ENCODE measurements at places on chromosomes 11 and 22. TPM values are rescaled to one million over a fixed set of nuclear protein-coding genes. Genes with fewer than 3 reads are reported as not detected.

GAB2 gene
- polyA plus RNA-seq = 1.2 TPM

- no peak for DNase-seq
Measured at GRCh38 chr11:67371189-67371910, 2.0 kb downstream of the CLCF1 start.

DNA sequence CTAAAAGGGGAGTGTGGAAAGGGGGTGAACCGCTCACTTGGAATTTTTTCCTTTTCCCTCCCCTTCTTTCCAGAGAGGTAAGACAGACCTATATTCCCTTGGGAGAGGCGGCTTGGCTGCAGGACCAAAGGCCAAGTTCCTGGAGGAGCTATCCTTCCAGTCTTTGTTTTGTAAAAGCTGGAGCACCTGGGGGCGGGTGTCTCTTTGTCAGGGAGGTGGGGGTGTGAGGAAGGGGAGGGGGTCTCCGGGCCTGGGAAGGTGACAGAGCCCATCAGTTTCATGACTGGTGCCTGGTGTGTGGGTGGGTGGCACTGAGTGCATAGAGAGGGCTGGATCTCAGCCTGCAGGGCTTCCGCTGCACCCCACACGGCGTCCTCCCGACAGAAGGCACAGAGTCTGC lies 18.5 kb downstream of the PTPN5 start:
- no peak for DNase-seq

DNA sequence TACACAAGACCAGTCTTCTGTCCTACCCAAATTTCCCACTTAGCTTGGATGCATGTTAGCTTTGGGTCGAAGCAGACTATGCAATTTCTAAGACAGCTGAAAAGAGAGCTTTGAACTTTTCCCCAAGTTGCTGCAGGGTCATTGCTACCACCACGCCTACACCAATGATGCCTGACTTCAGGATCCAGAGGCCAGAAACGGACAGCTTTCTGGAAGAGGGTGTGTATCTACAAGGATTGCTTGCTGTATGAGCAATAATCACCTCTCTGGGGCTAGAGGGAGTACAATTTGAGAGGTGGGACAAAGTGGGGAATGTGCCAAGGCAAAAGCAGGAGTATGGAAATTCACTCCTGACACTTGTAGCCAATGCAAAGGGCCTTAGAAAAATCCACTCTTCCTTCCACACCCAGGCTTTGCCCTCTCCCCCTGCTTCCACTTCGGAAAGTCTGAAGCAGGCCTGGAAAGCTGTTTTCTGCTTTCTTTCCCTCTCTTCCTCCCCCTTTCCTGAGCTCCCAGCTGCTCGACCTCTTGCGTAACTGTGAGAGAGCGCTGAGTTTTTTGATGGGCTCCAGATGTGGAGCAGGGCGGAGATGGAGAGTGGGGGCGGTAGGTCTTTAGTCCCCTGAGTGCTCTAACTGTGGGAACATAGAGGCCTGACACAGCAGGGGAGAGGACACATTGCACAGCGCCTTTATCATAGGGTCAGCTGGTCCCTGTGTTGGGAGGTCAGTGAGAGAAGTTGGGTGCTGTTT lies 2.1 kb upstream of the PHLDB1 start:
- DNase-seq = no peak

DNA sequence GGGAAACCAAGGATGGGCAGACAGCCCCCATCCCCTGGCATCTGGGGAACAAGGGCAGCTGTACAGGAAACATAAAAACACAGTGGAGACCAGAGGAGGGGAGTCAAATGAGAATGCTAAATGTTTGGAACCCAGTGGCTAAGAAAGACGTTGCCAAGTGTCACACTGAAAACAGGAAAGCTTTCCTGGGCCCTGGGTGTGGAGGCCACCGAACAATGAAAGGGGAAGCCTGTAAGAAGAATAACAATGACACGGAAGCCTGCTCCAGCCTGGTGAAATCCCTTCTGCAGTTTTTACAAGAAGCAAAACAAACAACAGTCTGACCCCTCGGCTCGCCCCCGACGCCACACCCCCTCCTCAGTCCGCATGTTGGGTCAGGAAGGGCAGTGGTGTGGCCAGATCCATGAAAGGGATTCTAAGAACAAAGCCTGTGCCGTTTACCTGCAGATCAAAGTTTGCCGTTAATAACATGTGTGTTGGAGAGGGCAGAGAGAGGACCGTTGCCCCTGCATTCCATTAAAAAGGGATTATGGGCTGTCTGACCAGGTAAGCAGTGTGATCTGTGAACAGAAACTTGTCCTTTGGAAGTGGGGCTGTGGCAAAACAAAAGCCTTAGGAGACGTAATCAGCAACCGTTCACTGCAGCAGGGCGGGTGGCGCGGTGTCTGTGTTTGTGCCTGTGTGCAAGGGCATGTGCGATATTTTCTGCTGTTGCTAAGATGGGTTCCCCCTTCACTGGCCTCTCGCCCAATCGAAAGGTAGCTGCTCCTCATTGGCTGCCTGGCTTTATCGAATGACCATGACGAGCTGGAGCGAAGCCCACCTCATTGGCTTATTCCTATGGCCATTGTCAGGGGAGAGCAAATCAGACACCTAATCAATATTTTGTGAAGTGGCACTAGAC lies 113.7 kb upstream of the BLID start:
- no peak for DNase-seq

DNA sequence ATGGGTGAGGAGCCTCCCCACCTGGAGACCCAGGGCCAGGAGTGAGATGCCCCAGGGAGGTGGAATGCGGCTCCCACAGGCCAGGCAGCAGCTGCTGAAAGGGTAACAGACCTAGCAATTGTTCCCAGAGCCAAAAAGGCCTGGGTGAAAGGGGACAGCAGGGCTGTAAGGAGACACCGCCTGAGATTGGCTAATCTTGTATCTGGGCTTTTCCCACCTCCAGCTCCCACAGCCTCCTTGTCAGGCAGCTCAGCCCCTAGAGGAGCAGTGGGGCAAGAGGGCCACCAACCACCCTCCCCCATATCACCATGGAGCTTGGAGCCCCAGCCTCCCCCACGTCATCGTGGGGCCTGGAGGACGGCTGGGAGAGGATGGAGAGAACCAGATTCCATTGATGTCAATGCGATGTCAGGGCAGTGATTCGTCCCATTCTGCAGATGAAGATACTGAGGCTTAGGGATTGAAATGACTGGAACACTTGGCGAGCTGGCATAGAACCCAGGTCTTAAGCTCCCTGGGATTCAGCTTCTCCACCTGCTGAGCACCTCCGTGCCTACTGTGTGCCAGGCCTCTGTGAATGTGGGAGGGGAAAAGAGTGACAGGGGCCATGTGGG lies 2.9 kb upstream of the MGAT3 start:
- DNase-seq = no peak

- no peak for DNase-seq
Measured at GRCh38 chr11:71951741-71952310, 23.0 kb downstream of the RNF121 start.

ELFN2 gene
- 0.28 TPM for polyA plus RNA-seq

- no peak for DNase-seq
Measured at GRCh38 chr11:69343401-69344321, 49.7 kb downstream of the MYEOV start.

SULT4A1 gene
- 0.33 TPM for polyA plus RNA-seq

DNA sequence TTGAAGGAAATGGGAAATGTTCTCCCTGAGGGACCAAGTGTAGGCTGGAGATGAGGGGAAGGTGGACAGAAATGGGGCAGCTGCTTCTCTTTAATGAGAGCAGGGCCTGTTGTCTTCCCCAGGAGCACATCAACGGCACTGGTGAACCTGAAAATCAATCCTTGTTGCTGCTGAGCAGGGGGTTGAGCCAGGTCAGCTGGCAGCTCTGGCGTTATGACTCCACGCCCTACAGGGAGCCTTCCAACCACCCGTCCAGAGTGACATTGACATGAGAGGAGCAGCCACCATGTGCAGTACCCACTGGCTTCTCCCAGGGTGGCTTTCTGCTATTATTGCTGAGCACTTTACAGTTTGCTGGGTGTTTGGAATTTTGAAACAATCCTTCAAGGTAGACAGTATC lies 116.9 kb upstream of the LDLRAD3 start:
- no peak for DNase-seq

DNA sequence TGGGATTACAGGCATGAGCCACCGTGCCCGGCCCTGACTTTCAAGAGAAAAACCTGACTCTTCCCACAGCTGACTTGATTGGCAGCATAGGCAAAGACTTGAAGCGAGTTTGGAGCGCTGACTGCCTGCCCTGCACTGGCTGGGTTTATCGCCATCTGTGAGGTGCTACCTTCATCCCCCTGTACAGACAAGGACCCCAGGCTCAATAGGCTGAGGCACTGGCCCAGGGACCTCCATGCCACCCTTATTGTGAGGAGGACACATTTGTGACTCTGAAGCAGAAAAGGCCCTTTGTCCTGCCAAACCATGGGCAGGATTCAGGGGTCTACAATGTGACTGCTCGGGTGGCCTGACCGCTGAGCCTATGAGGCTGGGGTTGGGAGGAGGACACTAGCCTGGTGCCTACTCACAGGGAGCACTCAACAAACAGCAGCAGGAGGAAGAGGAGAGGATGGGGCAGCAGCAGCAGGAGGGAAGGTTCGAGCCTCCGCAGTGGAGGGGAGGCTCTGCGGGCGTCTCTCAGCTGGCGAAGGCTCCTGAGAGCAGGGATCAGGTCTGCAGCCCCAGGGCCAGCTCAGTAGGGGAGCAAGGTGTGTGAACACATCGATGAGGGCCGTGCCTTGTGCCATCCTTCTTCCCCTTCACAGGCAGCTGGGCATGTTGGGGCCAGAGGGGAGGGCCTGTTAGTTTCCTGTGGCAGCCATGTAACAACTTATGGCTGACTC lies 72.9 kb upstream of the WNT7B start:
- no peak for DNase-seq

GRCh38 chr11:93498161-93498560 lies 45.0 kb downstream of the SMCO4 start:
- DNase-seq = no peak

DNA sequence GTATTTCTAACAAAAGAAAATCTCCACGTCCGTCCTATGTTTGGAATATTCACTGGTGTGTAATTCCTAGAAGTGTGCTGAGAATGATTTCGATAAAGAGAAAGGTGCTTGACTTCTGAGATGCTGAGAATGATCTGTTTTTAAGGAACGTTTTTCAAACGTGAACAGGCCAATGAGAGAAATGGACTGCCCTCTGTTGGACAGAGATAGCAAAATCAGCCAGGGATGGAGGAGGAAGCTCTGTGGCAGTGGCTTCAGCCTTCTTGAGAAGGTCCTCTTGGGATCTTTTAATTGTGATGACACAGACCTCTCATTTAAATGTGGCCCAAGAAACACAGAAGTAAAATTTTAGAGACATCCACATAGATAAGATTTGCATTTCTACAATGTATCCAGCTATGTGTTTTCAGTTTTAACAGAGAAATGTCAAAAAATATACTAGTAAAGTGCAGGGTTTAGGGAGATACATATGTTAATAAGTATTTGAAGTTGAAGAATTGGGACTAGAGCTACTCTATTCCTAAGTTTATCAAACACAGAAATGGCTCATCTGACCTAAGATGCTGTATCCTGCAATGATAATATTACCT lies 84.0 kb upstream of the RCN1 start:
- no peak for DNase-seq

HPX gene
- 0.35 TPM for polyA plus RNA-seq

DNA sequence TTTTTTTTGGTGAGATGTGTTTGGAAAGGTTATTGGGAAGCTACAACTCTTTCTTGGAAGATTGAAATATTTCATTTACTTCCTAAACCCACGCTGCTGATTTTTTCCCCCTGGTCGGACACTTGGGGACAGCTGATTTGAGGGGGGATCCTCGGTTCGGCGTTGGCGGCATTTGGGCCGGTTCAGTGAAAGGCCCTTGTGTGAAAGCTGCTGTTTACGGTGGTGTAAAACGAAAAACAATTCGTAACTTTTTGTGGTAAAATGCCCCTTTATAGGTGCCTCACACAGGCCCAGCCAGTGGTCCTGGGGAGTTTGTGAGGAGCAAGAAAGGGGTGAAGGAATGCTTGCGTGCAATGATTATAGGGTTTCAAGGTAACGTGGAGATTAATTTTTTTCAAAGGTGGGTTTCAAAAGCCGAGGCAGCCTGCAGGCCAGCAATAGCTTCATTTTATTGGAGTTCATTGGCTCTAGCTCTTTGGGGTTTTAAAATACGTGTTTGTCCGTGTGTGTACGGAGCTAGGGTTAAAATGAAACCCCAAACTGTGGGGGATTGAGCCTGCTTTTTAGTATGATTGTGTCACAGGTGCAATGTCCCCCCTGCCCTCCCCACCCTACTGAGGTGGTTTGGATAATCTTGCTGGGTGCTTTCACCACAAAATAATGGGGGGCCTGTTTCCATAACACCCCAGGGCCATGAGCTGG lies 77.2 kb upstream of the PPARA start:
- DNase-seq = no peak

LARGE2 gene
- polyA plus RNA-seq = 11.1 TPM

PHETA2 gene
- 2.2 TPM for polyA plus RNA-seq

KDM2A gene
- polyA plus RNA-seq = 39.6 TPM

BIRC3 gene
- polyA plus RNA-seq = 2.1 TPM

GRCh38 chr11:88181776-88182175 lies 6.5 kb upstream of the RAB38 start:
- no peak for DNase-seq

DNA sequence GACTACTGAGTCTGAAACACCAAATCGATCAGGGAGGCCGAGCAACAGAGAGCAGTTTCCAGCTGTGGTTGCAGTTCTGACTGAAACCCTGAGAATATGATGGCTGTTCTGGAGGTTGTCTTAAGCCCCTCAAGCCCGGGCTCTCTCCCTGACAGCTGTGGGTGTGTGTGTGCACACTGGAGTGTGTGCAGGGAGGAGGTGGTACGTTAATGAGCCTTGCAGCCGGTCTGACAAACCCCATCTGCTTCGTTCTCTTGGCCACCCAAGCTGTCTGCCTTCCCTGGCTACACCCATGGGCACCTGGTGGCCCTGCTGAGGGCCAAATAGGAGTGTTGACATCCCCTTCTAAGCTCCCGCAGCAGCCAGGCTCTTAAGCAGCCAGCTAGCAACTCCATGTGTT lies 189.8 kb downstream of the KIRREL3 start:
- DNase-seq = no peak

- no peak for DNase-seq
Measured at GRCh38 chr22:29081517-29082236, 8.8 kb downstream of the KREMEN1 start.

RRP7A gene
- polyA plus RNA-seq = 30.7 TPM

DNA sequence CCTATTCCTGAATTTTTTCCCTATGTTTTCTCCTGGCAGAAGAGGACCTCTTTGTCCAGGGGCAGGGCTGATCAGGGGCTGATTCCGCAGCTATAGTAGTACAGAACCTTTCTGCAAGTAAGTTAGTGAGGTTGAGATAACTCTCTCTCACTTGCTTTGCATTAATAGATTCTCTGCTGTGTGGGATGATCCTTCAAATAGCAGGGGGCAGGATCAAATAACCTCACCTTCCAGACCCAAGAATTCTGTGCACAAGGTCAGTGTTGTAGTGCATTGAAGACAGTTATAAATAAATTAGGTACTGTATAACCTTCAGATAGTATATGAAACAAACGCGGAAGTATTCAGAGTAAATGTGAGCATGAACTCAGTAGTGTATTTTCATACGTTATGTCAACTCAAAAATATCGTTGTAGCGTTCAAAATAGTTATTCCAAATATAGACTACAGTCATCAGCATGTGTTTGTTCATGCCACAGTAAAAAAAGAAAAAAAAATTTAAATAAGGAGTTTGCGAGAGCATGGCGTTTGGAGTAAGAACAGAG lies 278 bp downstream of the MMP26 start:
- no peak for DNase-seq

All from keratinocyte (primary cell).